Temporal lobe (tissue), 4 donors: ENCODE measurements at places on chromosomes 6 and 20. TPM values are rescaled to one million over a fixed set of nuclear protein-coding genes. Genes with fewer than 3 reads are reported as not detected.

IYD gene
- total RNA-seq: not detected

TCP11 gene
- 0.25 TPM for total RNA-seq

HBS1L gene
- 70.1 TPM for total RNA-seq

TTBK1 gene
- total RNA-seq: 15.0 TPM

SPDEF gene
- total RNA-seq: not detected

PRIM2 gene
- 14.3 TPM for total RNA-seq

TFAP2C gene
- total RNA-seq: 3.9 TPM

GGTLC1 gene
- not detected for total RNA-seq

MOG gene
- total RNA-seq: 0.25 TPM

EFCAB8 gene
- total RNA-seq: not detected

EPHA7 gene
- total RNA-seq: 36.4 TPM

BANF2 gene
- not detected for total RNA-seq

RALGAPB gene
- total RNA-seq: 43.5 TPM

CRIP3 gene
- 3.0 TPM for total RNA-seq

C6orf141 gene
- total RNA-seq: 0.74 TPM

SAMD5 gene
- total RNA-seq: 10.3 TPM

PI16 gene
- 0.25 TPM for total RNA-seq

ELOVL4 gene
- 30.0 TPM for total RNA-seq

LY6G5C gene
- 1.2 TPM for total RNA-seq

PDE7B gene
- 2.5 TPM for total RNA-seq

FAM162B gene
- 1.2 TPM for total RNA-seq

FAM229B gene
- 21.6 TPM for total RNA-seq

FLOT1 gene
- total RNA-seq: 49.9 TPM

DOK5 gene
- total RNA-seq: 152 TPM

TPD52L1 gene
- 3.4 TPM for total RNA-seq

PRSS16 gene
- not detected for total RNA-seq
